ENCODE measurements at places on chromosomes 12 and 14.

DNA sequence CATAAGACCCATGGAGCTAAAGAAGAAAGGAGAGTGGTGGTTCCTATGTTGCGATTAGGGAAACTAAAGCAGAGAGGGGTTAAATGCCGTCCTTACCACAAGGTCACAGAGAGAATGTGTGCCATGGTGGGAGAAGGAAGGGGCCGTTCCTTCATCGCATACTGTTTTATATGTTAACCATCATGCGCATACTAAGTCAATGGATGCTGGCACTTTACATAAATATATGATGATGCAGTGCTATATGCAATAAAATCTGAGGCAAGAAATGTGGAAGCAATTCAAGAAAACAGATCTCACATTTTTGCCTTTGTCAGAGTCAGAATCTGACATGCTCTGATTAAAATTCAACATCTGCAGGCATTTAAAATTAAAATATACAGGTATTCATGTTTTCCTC, 168.1 kb downstream of the BMP4 start:
- no peak for DNase-seq

GRCh38 chr12:98924-99352, 32.4 kb downstream of the IQSEC3 start:
- DNase-seq, result no peak

DNA sequence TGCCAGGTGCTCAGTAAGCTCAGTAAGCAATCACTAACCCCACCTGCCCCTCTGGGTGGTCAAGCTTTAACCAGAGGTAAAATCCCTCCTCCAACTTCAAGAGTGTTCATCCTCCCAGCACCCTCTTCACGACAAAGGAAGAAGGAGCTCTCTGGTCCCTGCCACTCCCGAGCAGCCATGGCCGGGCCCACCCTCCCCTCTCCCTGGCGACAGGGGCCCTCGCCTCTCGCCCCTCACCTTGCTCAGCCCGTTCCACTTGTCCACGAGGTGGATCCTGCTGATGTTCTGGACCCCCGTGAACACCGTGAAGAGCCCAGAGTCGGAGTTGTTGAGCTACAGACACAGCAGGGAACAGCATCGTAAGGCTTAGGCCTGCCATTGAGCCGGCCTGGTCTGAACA, 52.0 kb downstream of the SCARB1 start:
- DNase-seq, result no peak

- no peak for DNase-seq
Measured at GRCh38 chr12:6201213-6201608, 1.0 kb downstream of the CD9 start.

- no peak for DNase-seq
Measured at GRCh38 chr12:39006286-39006685, 100.9 kb upstream of the CPNE8 start.

GRCh38 chr12:89863968-89864367, 155.3 kb upstream of the ATP2B1 start:
- DNase-seq, result peak; percentile 26

- DNase-seq, result no peak
Measured at GRCh38 chr14:100409003-100409360, 85.8 kb downstream of the SLC25A47 start.

GRCh38 chr12:11744410-11744801, 94.9 kb downstream of the ETV6 start:
- DNase-seq, result no peak

DNA sequence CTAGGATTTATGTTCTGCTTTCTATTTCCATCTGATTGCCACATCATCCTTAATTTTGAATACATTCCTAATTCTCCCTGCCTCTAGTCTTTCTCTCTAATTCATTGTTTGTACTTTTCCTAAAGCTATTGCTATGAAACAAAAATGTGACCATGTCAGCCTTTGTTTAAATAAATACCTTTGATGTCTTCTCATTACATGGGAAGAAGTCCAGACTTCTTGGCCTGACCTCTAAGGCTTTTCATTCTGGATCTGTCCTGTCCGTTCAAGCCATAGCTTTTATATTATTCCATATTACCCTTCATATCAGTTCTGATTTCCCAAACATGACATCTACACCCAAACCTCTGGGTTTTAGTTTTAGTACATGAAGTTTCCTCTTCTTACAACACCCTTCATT, 91.4 kb downstream of the CDK17 start:
- DNase-seq, result no peak

GRCh38 chr12:32446316-32447119, 47.2 kb downstream of the FGD4 start:
- no peak for DNase-seq

DNA sequence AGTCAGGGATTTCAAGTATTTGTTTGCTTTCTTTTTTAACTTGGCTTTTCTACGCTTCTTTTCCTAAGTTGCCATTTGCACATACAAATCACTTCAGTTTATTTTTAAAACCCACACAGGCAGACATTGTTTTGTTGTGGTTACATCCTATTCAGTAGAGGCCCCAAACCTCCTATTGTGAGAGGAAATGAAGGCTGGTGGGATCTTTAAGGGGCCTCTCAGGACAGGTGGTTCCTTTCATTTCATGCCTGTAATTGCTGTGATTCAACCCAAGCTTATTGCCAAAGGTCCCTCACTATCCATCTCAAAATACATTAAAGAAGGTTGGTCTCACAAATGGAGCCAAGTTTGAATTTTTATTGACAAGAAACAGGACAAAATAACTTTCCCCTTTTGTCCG, 257.1 kb downstream of the ADAMTS20 start:
- DNase-seq, result no peak

DNA sequence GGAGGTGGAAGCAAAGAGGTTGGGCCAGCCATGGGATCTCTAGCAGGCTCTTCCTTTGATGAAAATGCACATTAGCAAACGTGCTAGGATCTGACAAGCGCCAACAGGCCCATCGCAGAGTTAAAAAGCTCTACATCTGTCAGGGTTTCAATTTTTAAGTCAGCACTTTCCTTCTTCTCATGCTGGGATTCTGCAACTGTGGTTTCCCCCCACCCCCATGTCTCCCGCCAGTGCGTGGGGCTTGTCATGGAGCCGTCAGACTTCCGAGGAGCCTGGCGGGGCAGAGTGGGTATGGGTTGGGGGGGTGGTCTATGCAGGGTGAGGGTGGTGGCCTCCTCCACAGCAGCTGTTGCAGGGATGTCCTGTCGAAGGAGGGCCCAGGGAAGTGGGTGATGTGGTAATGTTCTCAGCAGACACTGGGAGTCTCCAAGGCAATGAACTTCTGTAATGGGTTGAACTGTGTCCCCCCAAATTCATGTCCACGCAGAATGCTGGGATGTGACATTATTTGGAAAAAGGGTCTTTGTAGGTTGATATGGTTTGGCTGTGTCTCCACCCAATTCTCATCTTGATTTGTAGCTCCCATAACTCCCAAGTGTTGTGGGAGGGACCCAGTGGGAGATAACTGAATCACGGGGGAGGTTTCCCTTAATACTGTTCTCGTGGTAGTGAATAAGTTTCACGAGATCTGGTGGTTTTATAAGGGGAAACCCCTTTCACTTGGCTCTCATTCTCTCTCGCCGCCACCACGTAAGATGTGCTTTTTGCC, 115.2 kb upstream of the MAP1LC3B2 start:
- DNase-seq, result no peak

DNA sequence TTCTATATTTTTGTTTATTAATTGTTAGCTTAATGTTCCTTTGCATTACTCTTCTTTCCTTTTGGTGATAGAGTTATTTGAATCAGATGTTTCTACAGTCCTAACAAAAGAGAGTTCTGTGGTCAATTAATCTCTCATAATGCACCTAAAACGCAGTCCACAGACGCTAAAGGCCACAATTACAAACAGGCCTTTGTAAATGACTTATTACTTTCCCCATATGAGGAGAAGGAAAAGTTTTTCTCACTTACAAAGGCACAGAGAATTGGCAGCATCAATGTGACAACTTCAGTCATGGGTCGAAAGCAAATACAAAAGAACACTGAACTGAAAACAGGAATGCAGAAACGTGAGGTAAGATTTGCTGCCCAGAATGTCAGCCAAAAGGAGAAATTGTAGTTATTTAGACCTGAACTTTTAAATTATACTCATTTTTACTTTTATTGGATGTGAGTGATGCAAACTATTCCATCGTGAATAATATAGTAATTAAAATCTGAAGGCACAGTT, 142.0 kb upstream of the SYT10 start:
- DNase-seq, result no peak

DNA sequence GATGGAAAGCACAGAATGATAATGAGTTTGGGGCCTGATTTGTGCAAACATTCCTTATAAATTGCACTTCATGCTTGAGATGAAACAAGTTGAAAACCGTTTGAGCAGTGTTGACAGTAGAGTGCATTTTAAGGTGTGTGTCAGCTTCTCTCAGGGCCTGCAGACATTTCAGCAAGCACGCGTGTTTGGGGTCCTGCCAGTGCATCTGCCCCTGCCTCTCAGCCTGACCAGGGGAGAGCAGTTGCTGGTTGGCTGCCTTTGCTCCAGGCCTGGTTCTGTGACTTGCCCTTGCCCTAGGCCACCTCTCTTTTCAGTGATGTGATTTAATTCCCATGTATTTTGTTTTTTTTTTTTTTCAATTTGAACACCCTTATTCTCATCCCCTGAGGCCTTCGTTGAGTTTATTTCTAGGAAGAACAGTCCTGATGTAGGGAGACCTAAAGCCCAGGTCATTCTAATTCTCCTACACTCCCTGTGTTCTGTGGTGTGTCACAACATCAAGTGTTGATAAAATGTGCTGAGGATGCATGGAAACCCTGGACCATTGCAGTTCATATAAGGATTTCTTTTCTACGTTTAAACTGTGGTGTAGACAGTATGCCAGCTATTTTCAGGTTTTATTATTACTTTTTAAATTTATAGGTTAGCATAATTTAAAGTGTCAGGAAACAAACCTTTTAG, 40.1 kb upstream of the AMN start:
- no peak for DNase-seq

DNA sequence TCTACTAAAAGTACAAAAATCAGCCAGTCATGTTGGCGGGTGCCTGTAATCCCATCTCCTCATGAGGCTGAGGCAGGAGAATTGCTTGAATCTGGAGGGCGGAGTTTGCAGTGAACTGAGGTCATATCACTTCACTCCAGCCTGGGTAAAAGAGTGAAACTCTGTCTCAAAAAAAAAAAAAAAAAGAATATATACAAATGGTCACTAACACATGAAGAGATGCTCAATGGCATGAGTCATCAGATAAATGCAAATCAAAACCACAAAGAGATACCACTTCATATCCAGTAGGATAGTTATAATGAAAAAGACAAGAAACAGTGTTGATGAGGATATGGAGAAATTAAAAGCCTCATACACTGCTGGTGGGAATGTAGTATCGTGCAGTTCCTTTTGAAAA, 33.6 kb upstream of the METAP2 start:
- DNase-seq, result no peak

DNA sequence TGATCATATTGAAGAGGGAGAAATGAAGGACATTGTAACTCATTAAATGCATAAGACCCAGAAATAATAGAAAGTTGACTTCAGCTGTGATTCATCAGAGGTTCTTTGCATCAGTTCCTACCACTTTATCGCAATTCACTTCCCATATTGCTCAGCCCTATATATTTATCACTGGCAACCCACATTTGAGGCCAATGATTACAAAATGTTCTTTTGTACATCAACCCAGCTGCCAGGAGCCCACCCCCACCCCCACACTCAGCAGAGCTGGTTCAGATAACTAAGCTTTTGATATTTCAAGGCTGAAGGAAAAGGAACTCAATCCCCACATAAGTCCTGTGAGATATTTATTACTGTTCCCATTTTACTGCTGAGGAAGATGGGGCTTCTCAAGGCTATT, 51.2 kb upstream of the TMPO start:
- no peak for DNase-seq

GRCh38 chr14:89481196-89481595, 64.2 kb upstream of the FOXN3 start:
- no peak for DNase-seq

DNA sequence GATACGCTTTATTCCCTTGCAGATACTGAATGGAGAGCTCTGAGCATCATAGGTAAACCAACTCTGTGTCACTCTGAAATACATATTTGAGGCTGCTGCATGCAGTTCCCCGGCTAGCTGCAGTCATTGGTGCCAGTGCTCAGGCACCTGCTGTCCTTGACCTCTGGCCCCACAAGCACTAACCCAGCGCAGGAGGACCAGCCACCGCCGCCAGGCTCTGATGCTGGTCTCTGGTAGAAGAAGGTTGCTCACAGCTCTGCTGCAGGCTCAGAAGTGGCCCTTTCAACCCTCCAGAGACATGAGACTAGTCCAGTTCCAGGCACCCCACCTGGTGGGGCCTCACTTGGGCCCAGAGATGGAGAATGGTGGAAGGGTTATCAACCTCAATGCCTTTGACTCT, 34.5 kb upstream of the PTPRB start:
- no peak for DNase-seq

DNA sequence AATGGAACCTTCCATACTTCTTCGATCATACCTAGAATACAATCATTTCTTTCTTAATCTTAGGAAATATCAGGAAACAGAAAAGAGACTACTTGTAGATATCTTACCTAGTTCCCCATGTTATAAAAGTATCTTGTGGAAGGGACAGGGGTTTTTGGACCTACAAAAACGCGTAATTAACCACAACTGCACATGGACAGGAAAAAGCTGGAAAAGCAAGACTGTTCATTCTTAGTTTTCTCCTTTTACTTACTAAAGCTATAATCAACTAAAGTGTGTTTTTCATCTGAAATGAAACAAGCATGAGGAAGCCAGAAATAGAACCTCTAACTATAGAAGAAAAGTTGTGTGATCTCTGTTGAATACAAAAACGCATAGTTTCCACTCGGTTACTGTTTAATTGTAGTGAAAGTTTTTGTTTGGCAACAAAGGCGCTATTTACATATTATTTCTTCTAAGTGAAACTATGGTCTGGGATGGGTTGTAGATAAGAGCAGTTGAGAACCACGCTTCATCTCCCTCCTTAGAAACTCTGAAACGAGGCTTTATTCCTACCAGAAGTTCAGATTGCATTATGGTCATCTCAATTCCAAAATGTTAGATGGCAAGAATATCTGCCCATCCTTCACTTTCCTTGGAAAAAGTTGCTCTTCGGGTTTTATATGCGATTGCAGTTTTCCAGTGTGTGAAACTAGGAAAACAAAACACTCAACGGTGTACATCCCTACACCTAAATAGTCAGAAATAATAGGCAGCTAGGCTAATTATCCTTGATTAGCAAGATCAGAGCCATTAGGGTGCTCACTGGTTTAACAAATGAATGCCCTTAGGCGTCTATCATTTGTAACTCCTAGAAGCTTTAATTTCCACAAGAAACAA, 1.1 kb downstream of the BCAT1 start:
- peak; percentile 40 for DNase-seq

GRCh38 chr14:89417465-89418225, 612 bp upstream of the FOXN3 start:
- DNase-seq, result peak; percentile 67
